ENCODE measurements at places on chromosomes 1 and 21.

DNA sequence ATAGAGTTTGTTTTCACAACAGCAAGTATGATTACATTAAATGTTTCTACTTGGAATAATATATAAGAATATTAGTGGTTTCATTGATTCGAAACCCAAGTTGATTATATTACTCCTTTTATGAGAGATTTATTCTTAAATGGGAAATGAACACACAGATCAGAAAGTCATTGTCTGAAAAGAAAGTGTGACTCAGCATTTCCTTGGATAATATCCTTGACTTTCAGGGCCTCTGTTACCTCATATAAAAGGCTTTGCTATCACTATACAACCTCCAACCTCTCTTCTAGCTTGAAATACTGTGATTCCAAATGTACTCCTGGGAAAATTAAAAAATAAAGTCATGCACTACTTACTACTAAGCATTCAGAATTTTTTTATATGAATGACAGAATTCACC is 295.3 kb upstream of the LYPLAL1 start:
- no peaks in the 10 kb centered on the region for H3K36me3 ChIP-seq
- no peak overlapping the region for H3K4me3 ChIP-seq
- H3K27ac ChIP-seq = no peak overlapping the region
- no peaks in the 10 kb centered on the region for H3K4me1 ChIP-seq
- no peaks in the 10 kb centered on the region for H3K27me3 ChIP-seq
- DNase-seq = no peak

DNA sequence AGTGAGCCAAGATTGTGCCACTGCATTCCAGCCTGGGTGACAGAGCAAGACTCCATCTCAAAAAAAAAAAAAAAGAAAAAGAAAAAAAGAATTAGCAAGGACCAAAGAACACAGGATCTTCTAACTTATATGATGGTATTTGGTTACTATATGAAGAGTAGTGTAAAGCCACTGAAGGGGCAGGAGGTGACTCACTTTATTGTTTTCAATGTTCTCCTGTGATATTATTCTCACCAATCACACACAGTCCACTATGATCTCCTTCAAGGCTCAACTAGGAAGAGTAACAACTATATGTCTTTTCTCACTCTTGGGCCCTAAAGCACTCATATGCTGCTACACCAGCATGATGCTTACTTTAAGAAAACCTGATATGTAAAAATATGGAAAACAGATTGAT is 26.7 kb downstream of the RC3H1 start:
- no peaks in the 10 kb centered on the region for H3K27me3 ChIP-seq
- H3K27ac ChIP-seq = no peak overlapping the region
- no peaks in the 10 kb centered on the region for H3K4me1 ChIP-seq
- no peak overlapping the region for H3K4me3 ChIP-seq
- H3K36me3 ChIP-seq = peaks cover 3% of the 10 kb centered on the region
- DNase-seq = no peak

- no peaks in the 10 kb centered on the region for H3K4me1 ChIP-seq
- no peaks in the 10 kb centered on the region for H3K36me3 ChIP-seq
- no peak overlapping the region for H3K4me3 ChIP-seq
- no peak for DNase-seq
- H3K27ac ChIP-seq = no peak overlapping the region
Measured at GRCh38 chr1:30415171-30415940, 308.0 kb downstream of the MATN1 start.

DNA sequence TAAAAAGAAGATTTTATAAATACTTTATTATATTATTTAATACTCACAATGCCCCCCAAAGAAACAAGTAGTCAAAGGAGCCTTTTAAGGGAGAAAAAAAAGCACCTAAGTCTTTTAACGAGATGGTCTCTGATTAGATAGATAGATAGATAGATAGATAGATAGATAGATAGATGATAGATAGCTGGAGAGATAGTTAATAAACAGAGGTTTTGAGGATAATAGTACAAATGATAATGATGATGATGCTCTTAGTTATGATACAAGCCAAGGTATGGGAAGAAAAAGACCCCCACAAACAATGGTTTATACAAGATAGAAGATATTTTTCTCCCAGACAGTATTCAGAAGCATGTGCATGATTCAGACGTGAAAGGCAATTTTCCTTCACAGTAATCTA is 14.6 kb upstream of the EDEM3 start:
- H3K27ac ChIP-seq = no peak overlapping the region
- no peak overlapping the region for H3K4me3 ChIP-seq
- no peaks in the 10 kb centered on the region for H3K36me3 ChIP-seq
- H3K27me3 ChIP-seq = 0 out of 2 replicates have a peak, but pooled peaks cover 1% of the 10 kb centered on the region
- no peaks in the 10 kb centered on the region for H3K4me1 ChIP-seq
- DNase-seq = no peak

- H3K4me1 ChIP-seq = no peaks in the 10 kb centered on the region
- H3K4me3 ChIP-seq = no peak overlapping the region
- no peaks in the 10 kb centered on the region for H3K27me3 ChIP-seq
- DNase-seq = no peak
- H3K27ac ChIP-seq = no peak overlapping the region
Measured at GRCh38 chr1:74699331-74699730, 25.7 kb upstream of the ERICH3 start.

DNA sequence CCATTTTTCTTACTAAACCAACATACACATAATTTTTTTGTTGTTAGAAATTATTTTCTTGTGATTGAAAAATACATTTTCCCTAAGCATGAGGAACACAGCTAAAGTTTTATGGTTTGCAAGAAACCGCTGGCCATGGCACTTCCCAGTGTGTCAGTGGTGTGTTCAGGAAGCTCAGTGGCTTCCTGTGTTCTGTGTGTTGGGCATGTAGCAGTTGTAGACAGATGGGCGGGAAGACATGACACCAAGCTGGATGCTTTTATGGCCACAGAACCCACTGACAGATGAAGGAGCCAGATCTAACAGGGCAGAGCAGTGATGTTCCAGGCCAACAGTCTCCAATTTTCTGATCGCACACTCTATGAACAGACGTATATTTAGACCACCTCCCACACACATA is 119.8 kb downstream of the GALNT2 start:
- H3K4me1 ChIP-seq = peaks cover 4% of the 10 kb centered on the region
- DNase-seq = no peak
- H3K4me3 ChIP-seq = no peak overlapping the region
- H3K27me3 ChIP-seq = no peaks in the 10 kb centered on the region
- no peaks in the 10 kb centered on the region for H3K36me3 ChIP-seq

GRCh38 chr1:87294633-87295032 is 34.0 kb upstream of the LMO4 start:
- H3K27ac ChIP-seq = no peak overlapping the region
- H3K36me3 ChIP-seq = no peaks in the 10 kb centered on the region
- DNase-seq = no peak
- peaks cover 1% of the 10 kb centered on the region for H3K4me1 ChIP-seq

DNA sequence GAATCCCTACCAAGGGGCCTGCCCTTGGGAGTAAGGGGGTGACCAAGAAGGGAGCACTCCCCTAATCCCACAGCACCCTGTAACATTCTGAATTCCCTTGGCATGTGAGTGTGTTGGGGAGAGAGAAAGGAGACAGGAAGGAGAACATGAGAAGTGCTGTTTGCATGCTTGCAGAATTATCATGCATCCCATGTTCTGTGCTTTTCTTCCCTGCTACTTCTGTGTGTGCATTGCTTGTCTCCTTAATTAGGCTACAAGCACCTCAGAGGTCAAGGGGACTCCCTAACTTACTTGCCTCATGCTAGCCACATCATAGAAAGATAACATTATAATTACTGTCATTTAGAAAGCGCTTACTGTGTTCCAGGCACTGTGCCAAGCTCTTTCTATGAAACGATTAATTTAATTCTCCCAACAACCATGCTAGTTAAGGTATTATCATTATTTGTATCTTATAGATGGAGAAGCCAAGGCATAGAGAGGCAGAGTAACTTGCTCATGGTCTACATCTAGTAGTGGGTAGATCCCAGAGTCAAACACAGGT is 11.1 kb downstream of the NOS1AP start:
- no peak overlapping the region for H3K27ac ChIP-seq
- no peaks in the 10 kb centered on the region for H3K36me3 ChIP-seq
- no peak for DNase-seq
- H3K27me3 ChIP-seq = no peaks in the 10 kb centered on the region
- H3K4me3 ChIP-seq = no peak overlapping the region

GRCh38 chr1:99672038-99672437 is 26.1 kb downstream of the PALMD start:
- no peaks in the 10 kb centered on the region for H3K36me3 ChIP-seq
- DNase-seq = no peak
- no peak overlapping the region for H3K27ac ChIP-seq
- H3K4me3 ChIP-seq = no peak overlapping the region

- H3K4me3 ChIP-seq = no peak overlapping the region
- no peak overlapping the region for H3K27ac ChIP-seq
- no peaks in the 10 kb centered on the region for H3K36me3 ChIP-seq
- no peak for DNase-seq
- H3K4me1 ChIP-seq = peaks cover 21% of the 10 kb centered on the region
- H3K27me3 ChIP-seq = no peaks in the 10 kb centered on the region
Measured at GRCh38 chr1:27528818-27529703, 39.1 kb upstream of the WASF2 start.

- no peak for DNase-seq
- H3K36me3 ChIP-seq = no peaks in the 10 kb centered on the region
- H3K27me3 ChIP-seq = no peaks in the 10 kb centered on the region
- H3K4me1 ChIP-seq = peaks cover 2% of the 10 kb centered on the region
- H3K27ac ChIP-seq = no peak overlapping the region
Measured at GRCh38 chr1:46134660-46135331, 2.4 kb upstream of the PIK3R3 start.

DNA sequence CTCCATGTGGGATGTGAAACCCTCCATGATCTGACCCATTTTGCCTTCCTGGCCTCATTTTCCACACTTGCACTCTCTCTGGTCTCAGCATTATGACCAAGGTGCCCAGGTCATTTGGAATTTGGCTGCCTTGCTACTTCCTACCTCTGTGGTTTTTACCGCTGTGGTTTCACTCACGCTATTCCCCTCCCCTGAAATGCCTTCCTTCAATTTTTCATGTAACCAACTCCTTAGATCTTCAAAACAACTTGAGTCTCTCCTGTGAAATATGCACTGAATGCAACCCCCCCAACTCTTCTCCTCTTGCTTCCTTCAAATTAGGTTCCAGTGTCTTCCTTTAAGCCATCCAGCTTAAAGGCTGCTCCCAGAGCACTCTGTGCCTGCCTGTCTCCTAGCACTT is 50.1 kb downstream of the PHC2 start:
- H3K4me1 ChIP-seq = no peaks in the 10 kb centered on the region
- no peak overlapping the region for H3K27ac ChIP-seq
- no peak for DNase-seq
- peaks cover 2% of the 10 kb centered on the region for H3K27me3 ChIP-seq
- no peak overlapping the region for H3K4me3 ChIP-seq

DNA sequence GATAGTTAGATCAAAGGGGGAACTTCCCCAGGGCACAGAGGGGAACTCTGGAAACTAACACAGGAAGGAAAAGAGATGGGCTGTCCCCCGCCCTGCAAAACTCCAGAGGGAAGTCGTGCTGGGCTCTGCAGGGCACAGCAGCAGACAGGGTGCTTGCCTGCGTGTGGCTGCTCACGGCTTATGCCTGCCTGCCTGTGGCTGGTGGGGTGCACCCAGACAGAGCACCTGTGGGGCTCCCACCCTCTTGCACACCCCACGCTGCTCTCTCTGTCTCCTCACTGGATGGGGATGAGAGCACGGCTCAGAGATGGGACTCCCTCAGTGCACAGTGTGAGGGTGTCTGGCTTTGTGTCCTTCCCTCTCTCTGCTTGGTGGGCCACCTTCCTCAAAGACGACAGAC is 13.5 kb upstream of the ETV3L start:
- DNase-seq = no peak
- H3K27ac ChIP-seq = no peak overlapping the region
- peaks cover 23% of the 10 kb centered on the region for H3K4me1 ChIP-seq
- no peaks in the 10 kb centered on the region for H3K27me3 ChIP-seq
- H3K4me3 ChIP-seq = no peak overlapping the region
- H3K36me3 ChIP-seq = no peaks in the 10 kb centered on the region

DNA sequence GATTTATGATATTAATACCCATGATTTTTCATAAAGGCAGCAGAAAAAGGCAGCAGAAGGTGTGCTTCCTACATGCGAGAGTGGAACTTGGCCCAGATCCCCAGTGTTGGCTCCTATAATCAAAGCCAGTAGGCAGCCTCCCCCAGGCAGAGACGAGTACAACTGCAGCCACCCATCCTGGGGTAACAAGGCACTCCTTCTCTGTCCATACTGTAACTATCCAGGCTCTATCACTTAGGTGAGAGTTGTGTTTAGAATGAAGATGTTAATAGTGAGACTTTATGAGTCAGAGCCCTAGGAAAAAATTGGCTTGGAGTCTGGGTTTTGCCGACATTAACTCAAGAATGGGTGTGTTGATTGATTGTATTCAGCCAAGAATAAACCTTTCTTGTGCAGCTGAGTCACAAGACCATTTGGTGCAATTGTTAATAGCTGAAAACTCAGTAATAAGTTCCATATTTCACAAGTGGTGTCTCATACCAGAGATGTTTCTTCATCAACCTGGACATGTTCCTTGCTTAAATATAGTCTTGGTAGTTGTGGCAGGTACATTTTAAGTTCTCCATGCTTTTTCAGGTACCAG is 322.3 kb downstream of the DUSP10 start:
- peaks cover 2% of the 10 kb centered on the region for H3K4me1 ChIP-seq
- no peak overlapping the region for H3K27ac ChIP-seq
- no peaks in the 10 kb centered on the region for H3K27me3 ChIP-seq
- no peak overlapping the region for H3K4me3 ChIP-seq
- no peak for DNase-seq

GRCh38 chr1:212608959-212609700 is 569 bp downstream of the ATF3 start:
- no peak for DNase-seq
- H3K4me3 ChIP-seq = peak overlapping the region; percentile 62
- peaks cover 15% of the 10 kb centered on the region for H3K27me3 ChIP-seq

GRCh38 chr1:217484871-217485270 is 146.0 kb downstream of the GPATCH2 start:
- no peak overlapping the region for H3K4me3 ChIP-seq
- no peak overlapping the region for H3K27ac ChIP-seq
- no peaks in the 10 kb centered on the region for H3K4me1 ChIP-seq
- no peaks in the 10 kb centered on the region for H3K27me3 ChIP-seq
- no peak for DNase-seq

DNA sequence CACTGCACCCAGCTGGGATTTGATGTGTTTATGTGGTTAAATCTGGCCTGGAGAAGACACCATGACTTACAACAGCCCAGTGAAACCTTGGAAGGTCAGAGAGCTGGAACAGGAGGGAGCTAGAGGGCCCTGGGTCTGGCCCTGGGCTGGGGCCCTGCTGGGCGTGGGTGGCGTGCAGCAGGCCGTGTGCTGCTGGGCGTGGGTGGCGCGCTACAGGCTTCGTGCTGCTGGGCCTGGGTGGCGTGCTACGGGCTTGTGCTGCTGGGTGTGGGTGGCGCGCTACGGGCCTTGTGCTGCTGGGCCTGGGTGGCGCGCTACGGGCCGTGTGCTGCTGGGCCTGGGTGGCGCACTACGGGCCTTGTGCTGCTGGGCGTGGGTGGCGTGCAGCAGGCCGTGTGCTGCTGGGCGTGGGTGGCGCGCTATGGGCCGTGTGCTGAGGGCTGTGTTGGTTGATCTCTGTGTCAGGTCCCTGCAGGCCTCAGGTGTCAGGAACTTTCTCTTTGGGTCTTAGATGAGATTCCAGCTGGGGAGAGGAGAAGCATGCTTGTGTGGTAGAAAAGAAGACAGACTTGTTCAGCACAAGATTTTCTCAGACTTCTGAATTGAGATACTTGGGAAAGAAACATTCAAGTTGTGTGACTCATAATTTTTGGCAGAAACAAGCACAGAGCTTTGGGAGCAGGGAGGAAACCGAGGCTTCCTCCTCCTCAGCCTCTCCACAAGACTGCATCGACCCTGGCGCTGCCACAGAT is 66.0 kb downstream of the COL18A1 start:
- no peaks in the 10 kb centered on the region for H3K4me1 ChIP-seq
- H3K4me3 ChIP-seq = no peak overlapping the region
- peaks cover 30% of the 10 kb centered on the region for H3K36me3 ChIP-seq
- H3K27ac ChIP-seq = no peak overlapping the region
